Activated naive CD4-positive, alpha-beta T cell treated with anti-CD3 and anti-CD28 coated beads for 36 hours (primary cell): ENCODE measurements at places on chromosomes 6 and 20. TPM values are rescaled to one million over a fixed set of nuclear protein-coding genes. Genes with fewer than 3 reads are reported as not detected.
A peak's percentile ranks its signal among the peaks of the same experiment; 100 is the strongest.

DNA sequence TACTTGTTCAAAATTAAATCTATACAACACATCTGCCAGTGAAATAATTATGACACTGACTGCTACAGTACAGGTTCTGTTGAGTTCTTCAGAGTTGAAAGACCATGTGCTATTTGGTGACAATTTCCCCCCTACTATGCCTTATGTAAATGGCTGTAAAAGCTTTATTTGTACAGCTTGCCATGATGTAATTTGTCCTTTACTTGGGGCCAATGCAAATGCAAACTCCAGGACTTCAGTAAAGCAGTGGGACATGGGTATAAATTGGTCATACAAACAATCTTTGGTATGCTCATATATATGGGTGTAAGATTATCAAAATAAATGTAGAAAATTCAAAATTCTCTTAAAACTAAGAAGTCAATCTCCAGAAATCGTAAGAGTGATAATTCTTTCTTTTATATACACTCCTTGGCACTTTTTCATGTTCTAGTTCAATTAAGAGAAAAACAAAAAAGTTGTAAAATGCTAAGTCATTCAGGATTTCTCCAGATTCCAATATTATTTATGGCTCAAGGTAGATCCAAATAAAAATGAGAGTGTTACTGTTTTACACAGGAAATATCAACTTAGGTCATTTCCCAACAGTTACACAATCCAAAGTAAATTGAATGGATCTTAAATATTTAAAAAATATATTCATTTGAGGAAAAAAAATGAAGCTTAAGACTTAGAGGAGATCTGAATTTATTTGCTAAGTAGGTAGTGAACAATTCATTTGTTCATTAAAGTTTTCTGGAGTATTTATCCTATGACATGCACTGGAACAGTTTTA lies 1310.5 kb upstream of the CITED2 start:
- no peaks in the 10 kb centered on the region for H3K27me3 ChIP-seq
- no peaks in the 10 kb centered on the region for H3K36me3 ChIP-seq
- no peak overlapping the region for H3K27ac ChIP-seq
- H3K4me3 ChIP-seq = no peak overlapping the region

FUCA2 gene
- 8.2 TPM for total RNA-seq

SLC35D3 gene
- total RNA-seq = not detected

- H3K4me1 ChIP-seq = no peaks in the 10 kb centered on the region
- DNase-seq = no peak
- peaks cover 3% of the 10 kb centered on the region for H3K27me3 ChIP-seq
- H3K4me3 ChIP-seq = no peak overlapping the region
- H3K27ac ChIP-seq = no peak overlapping the region
Observed at GRCh38 chr6:148500402-148500801, 157.8 kb downstream of the SASH1 start.

- peaks cover 15% of the 10 kb centered on the region for H3K4me1 ChIP-seq
- H3K27ac ChIP-seq = no peak overlapping the region
- peak overlapping the region; percentile 4 for H3K4me3 ChIP-seq
- peaks cover 1% of the 10 kb centered on the region for H3K27me3 ChIP-seq
- DNase-seq = no peak
Observed at GRCh38 chr6:136037876-136038460, 186.5 kb downstream of the PDE7B start.

BFSP1 gene
- total RNA-seq = not detected

- no peak overlapping the region for H3K27ac ChIP-seq
- peaks cover 11% of the 10 kb centered on the region for H3K27me3 ChIP-seq
- no peak overlapping the region for H3K4me3 ChIP-seq
- no peaks in the 10 kb centered on the region for H3K4me1 ChIP-seq
Observed at GRCh38 chr6:125519367-125519766, 217.6 kb upstream of the HDDC2 start.

DNA sequence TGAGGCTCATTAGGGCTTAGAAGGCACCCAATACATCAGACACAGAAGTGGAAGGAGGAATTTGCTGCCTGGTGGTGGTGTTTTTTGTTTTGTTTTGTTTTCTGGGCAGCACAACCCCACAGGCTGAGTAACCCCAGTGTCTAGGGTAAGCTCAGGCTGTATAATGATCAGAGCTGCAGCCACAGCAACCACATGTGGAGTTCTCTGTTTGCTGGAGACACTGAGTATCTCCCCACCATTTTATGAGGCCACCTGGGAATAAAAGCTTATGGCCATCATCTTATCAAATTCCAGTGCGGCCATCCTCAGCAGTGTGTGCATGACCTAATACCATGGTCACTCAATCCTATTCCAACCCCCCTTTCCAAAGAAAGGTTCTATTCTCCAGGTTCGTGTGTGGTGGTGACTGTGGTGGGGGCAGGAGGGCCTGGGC lies 3.4 kb upstream of the DLL1 start:
- H3K36me3 ChIP-seq = no peaks in the 10 kb centered on the region
- H3K4me3 ChIP-seq = no peak overlapping the region
- H3K27me3 ChIP-seq = peaks cover 57% of the 10 kb centered on the region
- no peak overlapping the region for H3K27ac ChIP-seq
- H3K4me1 ChIP-seq = peaks cover 33% of the 10 kb centered on the region
- DNase-seq = no peak

DNA sequence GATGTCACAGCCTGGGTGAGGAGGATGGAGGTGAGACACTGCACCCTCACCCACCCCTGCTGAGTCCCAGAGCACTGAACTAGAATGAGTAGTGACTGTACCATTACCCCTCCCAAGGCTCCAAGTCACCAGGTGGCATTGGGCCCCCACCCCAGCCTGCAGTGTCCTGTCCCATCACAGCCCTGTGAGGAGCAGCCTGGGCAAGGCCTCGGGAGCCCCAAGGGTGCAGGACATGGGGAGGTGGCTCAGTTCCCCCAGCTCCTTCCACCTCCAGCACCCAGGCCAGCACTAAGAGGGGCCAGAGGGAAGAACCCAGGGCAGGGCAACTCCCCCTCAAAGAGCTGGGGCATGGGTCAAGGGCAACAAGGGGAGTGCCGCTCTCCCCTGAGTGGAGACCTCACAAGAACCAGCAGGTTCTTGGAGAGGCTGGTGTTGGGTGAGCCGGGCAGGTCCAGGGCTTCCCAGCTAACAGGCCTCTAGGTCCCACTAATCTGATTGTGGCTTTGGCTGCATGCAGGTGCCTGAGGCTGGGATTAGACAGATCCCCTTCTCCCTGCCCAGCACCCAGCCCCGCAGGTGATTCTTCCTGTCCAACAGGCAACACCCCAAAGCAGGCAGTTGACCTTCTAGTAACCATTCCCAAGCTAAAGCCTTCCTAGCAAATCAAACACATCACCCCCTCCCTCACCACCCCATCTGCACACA lies 2.6 kb downstream of the CST4 start:
- no peaks in the 10 kb centered on the region for H3K36me3 ChIP-seq
- no peak overlapping the region for H3K4me3 ChIP-seq
- no peaks in the 10 kb centered on the region for H3K4me1 ChIP-seq
- no peak for DNase-seq
- H3K27ac ChIP-seq = no peak overlapping the region

DNA sequence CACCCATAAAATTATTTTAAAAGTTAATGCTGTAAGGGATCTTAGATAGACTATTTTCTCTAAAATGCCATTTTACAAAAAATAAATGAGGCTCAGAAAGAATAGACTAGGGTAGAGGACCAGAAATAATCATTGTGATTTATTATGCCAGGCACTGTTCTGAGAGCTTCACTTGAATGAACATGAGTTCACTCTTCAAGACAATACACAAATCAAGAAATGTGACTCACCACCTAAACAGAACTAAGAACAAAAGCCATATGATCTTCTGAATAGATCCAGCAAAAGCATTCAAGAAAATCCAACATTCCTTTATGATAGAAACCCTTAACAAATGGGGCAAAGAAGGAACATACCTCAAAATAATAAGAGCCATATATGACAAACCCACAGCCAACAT lies 582.0 kb downstream of the PKHD1 start:
- H3K27ac ChIP-seq = no peak overlapping the region
- no peaks in the 10 kb centered on the region for H3K4me1 ChIP-seq
- DNase-seq = no peak
- no peak overlapping the region for H3K4me3 ChIP-seq

BANF2 gene
- not detected for total RNA-seq

TFAP2C gene
- total RNA-seq = not detected
